ENCODE measurements at places on chromosomes 4 and X. TPM values are rescaled to one million over a fixed set of nuclear protein-coding genes. Genes with fewer than 3 reads are reported as not detected.
A peak's percentile ranks its signal among the peaks of the same experiment; 100 is the strongest.

GRCh38 chr4:23991444-23991843 is 101.6 kb upstream of the PPARGC1A start:
- DNase-seq = no peak

DNA sequence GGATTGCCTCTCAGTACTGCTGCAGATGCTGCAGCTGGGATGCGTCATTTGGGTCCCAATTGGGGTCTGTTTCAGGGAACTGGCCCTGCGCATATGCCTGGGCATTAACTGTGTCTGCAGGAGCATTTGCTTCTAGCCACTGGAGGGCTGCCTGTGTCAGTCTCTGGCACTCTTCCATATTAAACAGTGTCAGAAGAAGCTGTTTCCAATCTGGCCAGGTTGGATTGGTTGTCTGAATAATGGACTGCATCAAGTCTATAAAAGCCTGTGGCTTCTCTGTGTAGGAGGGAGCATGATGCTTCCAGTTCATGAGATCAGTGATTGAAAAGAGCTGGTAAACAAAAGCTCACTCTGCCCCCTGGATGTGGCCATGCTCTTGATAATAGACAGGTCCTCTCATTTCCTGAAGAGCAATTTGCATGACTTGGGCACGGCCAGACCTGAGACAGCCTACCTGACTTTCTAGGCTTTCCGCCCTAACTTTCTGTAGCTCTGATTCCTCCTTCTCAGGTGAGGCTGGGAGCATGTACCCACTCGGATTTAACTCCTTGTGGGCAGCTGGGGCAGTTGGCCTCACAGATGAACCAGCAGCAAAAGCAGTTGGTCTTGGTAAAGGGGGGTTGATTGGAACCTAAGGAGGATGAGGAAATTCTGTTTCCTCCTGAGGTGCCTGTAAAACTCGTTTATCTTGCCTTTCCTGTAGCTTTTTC is 29.2 kb downstream of the SULT1E1 start:
- peak; percentile 34 for DNase-seq

GRCh38 chr4:26183017-26183416 is 137.8 kb upstream of the RBPJ start:
- no peak for DNase-seq

DNA sequence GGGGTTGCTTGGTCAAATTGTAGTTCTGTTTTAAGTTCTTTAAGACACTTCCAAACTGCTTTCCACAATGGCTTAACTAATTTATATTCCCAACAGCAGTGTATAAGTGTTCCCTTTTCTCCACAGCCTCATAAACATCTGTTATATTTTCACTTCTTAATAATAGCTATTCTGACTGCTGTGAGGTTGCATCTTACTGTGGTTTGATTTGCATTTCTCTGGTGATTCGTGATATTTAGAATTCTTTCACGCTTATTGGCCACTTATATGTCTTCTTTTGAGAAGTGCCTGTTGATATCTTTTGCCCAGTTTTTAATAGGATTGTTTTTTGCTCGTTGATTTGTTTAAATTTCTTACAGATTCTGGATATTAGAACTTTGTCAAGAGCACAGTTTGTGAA is 278.6 kb upstream of the ITM2A start:
- DNase-seq = no peak

DNA sequence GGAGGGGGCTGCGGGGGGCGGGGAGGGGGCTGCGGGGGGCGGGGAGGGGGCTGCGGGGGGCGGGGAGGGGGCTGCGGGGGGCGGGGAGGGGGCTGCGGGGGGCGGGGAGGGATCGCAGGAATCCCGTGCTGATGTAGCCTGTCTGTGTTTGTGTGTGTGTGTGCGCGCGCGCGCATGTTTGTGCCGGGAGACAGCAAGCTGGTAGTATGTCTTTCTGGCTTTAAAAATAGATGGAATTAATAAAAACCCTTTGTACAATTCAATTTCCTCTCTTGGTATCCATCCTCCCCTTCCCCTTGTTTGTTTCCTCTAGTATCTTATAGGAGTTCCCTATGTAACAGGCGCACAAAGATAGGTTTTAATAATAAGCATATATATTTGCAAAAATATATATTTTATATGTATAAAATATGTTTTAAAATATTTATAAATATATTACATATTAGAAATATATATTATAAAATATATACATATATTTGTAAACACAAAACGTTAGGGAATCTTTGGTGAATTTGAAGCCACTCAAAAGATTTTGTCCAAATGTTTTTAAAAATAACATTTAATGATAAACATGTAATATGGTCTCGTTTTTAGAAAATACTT is 782 bp downstream of the ARHGAP24 start:
- DNase-seq = peak; percentile 50

DNA sequence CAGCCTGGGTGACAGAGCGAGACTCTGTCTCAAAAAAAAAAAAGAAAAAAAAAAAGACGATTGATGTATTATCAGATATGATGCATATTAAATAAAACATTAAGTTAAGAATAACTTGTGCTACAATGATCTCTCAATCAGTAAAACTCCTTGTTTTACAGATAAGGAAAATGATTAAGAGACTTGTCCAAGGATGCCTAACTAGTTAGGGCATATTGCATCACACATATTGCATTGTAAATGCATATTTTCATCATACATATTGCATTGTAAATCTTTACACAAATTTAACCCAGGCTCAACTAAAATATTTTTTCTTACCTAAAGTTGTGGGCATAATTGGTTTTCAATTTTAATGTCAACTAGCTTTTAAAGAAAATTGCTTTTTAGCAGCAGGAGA is 26.3 kb downstream of the TBCK start:
- no peak for DNase-seq

DNA sequence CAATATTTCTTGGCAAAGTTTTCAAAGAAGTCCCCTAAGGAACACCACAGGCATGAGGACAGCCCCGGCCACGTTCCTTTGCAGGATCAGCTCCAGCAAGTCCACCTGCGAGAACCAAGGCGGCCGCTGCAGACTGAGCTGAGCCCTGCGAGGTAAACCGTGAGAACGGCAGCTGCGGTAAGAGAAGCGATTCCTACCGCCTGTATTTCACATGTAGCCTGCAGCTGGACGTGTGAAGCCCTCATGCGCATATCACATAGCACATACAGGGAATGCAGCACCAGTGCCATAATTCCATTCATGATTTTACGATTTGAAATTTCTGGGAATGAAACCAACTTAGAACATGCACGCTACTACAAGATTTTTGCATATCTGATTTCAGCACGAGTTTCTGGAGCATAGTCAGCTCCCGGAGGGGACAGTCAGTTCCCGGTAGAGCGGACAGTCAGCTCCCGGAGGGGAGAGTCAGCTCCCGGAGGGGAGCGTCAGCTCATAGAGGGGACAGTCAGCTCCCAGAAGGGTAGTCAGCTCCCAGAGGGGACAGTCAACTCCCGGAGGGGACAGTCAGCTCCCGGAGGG is 41.7 kb downstream of the FGFRL1 start:
- no peak for DNase-seq

DNA sequence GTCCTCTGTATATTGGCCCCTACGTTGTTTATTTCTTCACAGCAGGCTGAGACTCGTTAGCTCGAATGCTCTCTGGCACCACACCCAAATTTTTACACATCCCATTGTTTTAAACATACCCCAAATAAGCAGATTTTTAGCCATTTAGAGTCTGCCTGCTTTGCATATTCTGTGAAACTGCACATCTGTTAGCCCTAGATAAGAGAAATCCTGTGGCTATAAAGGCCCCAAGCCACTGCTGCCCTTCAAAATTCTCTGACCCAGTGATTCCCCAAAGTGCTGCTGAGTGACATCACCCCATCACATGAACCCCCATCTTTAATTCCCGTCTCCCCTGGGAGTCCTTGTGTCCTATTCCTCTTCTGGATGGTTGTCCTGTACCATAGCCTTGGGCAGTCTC is 20.8 kb downstream of the TEX13C start:
- DNase-seq = no peak

- DNase-seq = no peak
Observed at GRCh38 chr4:26609868-26610267, 26.0 kb downstream of the TBC1D19 start.

DNA sequence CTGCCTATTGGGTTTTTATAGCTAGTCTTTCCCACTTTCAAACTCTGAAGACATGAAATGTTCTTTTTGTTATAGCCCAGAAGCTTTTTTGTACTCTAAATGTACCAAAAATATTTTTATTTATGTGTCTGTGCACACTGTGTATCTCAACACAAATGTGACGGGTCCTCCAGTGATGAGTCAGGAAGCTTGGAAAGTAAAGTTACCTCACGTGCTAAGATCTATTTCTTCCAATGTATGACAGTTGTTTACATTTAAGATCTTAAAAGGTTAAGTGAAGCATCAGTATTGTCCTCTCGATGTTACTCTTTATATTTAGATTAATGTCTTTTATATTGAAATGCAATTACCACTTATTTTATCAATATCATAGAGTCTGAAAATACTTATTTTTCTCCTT is 29.1 kb upstream of the PRSS12 start:
- DNase-seq = no peak

DNA sequence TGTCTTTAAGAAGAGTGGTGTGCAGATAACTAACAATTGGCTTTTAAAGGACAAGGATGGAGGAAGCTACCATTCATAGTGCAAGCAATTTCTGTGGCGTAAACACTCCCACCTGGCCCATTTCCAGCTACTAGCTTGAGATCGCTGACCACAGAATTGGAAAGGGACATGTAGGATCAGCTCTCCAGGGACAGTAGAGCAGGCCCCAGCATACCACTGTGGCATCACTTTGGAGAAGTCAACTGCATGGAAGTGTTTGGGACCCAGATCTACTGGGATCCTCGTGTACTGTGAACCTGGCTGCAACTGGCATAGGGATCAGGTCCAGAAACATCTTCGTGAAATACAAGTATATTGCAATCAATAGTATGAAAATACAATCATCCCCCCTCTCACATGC is 515.0 kb downstream of the INPP4B start:
- no peak for DNase-seq

GRCh38 chr4:1557221-1557597 is 126.9 kb downstream of the FAM53A start:
- DNase-seq = no peak

CACNA1F gene
- not detected for total RNA-seq

COX7B gene
- 400 TPM for total RNA-seq

SLC26A1 gene
- total RNA-seq = 0.20 TPM

CCNQ gene
- total RNA-seq = 31.9 TPM

ARR3 gene
- not detected for total RNA-seq

FAM9C gene
- under 0.01 TPM for total RNA-seq

All from lung microvascular endothelial cell (primary cell).